Heart left ventricle (tissue), 16 donors: ENCODE measurements at places on chromosomes 7 and 10. TPM values are rescaled to one million over a fixed set of nuclear protein-coding genes. Genes with fewer than 3 reads are reported as not detected.

Gene DNAH11
- 0.29 TPM for total RNA-seq

DNA sequence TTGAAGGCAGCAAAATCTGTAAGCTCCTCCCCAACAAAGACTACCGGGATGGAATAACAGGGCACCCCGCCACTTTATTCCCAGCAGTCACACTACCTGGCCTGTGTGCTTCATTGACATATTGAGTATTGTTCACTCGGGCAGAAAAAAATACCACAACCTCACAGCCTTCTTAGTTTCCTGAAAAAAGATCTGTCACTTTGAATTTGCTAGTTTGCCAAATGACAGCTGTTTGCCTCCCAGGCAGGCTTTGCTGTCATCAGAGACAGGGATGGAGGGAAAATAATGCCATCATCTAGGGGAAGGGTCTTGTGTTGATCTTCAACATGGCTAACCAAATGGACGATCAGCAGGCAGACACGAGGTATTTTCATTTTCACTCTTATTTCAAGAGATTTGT, 26.9 kb downstream of the BMPER start:
- H3K36me3 ChIP-seq = no peaks in the 10 kb centered on the region
- H3K27me3 ChIP-seq = no peaks in the 10 kb centered on the region
- peaks cover 5% of the 10 kb centered on the region for H3K4me1 ChIP-seq
- no peak overlapping the region for H3K27ac ChIP-seq

Gene PUS7
- total RNA-seq = 5.5 TPM

Gene ENTPD1
- total RNA-seq = 6.7 TPM

DNA sequence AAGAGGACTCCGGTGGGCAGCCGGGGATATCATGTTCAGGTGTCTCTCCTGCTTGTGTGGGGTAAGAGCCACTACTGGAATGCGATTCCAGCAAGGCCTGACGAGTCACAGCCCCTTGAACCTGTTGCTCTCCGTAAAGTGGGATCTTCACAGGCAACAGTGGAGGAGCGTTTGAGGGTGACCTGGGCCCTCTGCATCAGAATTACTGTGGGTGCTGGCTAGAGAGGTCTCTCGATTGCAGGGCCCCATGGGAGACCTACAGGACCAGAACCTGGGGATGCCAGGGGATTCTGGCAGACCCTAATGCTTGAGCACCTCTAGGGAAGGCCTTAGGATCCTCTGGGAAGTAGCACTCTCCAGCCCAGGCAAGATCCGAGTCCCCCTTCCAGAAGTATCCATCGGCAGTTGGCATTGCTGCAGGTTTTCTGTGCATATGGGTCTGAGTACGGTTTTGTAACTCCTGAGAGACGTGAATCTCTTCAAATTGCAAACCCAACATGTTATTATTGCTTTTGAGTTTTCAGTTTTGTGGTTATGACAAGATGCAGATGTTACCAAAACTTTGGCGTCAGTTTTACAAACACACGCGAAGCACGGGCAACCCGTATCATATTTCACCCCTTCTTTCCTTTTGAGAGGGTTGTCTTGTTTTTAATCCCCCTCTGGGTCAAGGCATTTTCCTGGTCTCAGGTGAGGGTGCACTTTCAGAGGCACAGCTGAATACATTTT, 4.6 kb downstream of the MGMT start:
- H3K27me3 ChIP-seq = no peaks in the 10 kb centered on the region
- no peaks in the 10 kb centered on the region for H3K36me3 ChIP-seq
- H3K27ac ChIP-seq = no peak overlapping the region
- DNase-seq = no peak
- no peaks in the 10 kb centered on the region for H3K4me1 ChIP-seq
- H3K4me3 ChIP-seq = no peak overlapping the region

- no peak overlapping the region for H3K4me3 ChIP-seq
- no peaks in the 10 kb centered on the region for H3K27me3 ChIP-seq
- H3K4me1 ChIP-seq = no peaks in the 10 kb centered on the region
- no peak for DNase-seq
Observed at GRCh38 chr7:150735596-150736358, 1.4 kb upstream of the GIMAP5 start.

Gene TSPAN33
- 21.5 TPM for total RNA-seq

DNA sequence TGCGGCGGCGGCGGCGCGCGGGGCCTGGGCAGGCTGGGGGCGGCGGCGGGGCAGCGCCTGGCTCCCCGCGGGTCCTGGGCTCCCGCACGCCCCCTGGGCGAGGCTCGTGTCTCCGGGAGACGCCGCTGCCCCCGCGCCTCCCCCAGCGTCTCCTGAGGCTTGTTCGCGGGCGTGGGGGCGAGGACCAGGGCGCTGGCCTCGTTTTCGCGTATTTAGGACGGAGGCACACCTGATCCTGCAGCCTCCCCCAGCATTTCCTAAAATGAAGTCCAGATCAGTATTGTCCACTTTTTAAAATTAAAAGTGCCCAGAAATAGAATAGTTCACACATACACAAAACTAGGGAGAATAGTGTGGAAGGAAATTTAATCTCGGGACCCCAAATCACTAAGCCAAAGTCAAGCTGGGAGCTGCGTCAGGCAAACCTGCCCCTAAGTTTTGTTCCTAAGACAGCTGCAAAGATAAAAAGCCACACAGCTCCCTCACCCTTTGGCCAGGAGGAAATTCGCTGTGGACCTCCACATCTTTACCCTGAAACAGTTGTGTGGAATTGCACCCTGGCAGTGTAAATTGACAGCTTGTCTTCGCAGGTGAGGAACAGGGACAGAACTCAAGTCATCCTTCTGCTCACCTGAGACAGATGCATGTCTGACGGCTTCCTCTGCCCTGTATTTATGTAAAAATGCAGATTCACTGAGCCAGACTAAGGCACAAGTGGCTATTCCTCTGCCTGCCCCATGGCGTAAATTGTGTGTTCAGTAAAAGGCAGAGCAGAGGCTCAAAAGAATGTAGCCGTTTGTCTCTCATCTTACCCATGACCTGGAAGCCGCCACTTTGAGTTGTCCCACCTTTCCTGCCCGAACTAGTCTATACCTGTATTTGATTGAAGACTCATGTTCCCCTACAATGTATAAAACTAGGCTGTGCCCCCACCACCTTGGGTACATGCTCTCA, 740 bp downstream of the GALNT11 start:
- H3K4me3 ChIP-seq = peak overlapping the region; percentile 68
- DNase-seq = no peak
- peaks cover 17% of the 10 kb centered on the region for H3K4me1 ChIP-seq
- H3K36me3 ChIP-seq = no peaks in the 10 kb centered on the region
- H3K27ac ChIP-seq = peak overlapping the region; percentile 86
- H3K27me3 ChIP-seq = no peaks in the 10 kb centered on the region

Gene ZSCAN25
- 7.2 TPM for total RNA-seq

DNA sequence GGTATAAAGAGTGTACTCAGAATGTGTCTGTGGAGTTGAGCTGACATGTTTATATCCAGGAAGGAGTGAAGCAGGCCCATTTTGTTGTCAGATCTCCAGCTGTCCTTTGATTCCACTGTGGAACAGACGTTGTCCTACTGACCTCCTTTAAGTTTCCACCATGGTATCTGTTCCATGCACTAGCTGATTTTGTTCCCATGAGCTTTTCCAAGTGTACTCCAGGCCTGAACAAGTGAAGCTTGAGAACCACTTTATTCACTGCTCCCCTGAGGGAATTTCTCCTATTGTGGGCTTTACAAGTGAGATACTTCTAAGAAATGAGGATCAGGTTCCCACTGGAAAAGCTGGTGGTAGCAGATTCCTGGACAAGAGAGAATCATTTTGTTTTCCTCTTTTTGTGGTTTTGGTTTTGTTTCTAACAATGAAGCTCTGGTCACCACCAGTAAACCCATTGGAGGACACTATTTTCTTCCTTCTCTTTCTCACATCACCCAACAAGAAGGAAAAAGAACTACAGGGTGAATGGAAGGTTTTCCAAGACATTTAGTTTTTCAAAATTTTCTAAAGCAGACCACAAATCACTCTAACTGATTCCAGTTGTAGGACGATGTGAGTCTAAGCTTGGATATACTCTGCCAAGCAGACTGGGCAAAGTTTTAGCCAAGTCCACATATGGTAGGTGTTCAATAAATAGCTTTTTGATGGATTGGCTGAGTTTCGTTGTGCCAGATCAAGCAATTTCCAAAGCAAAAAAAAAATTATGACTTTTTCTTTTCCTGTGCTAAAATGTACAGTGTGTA, 144.2 kb downstream of the JCAD start:
- no peaks in the 10 kb centered on the region for H3K36me3 ChIP-seq
- no peak overlapping the region for H3K27ac ChIP-seq
- no peak for DNase-seq
- H3K4me1 ChIP-seq = no peaks in the 10 kb centered on the region
- H3K27me3 ChIP-seq = no peaks in the 10 kb centered on the region

Gene TAS2R5
- 0.52 TPM for total RNA-seq

Gene SLC39A12
- total RNA-seq = 0.08 TPM

GRCh38 chr7:36171503-36171902, 18.4 kb downstream of the EEPD1 start:
- H3K4me3 ChIP-seq = no peak overlapping the region
- no peaks in the 10 kb centered on the region for H3K4me1 ChIP-seq
- no peak for DNase-seq
- H3K27ac ChIP-seq = no peak overlapping the region
- H3K27me3 ChIP-seq = no peaks in the 10 kb centered on the region

GRCh38 chr10:91603931-91604331, 28.9 kb downstream of the PPP1R3C start:
- peak overlapping the region; percentile 44 for H3K27ac ChIP-seq
- DNase-seq = no peak
- peaks cover 46% of the 10 kb centered on the region for H3K4me1 ChIP-seq
- H3K36me3 ChIP-seq = no peaks in the 10 kb centered on the region
- H3K4me3 ChIP-seq = no peak overlapping the region
- no peaks in the 10 kb centered on the region for H3K27me3 ChIP-seq

GRCh38 chr7:33325754-33326484, 196.6 kb downstream of the BBS9 start:
- no peaks in the 10 kb centered on the region for H3K4me1 ChIP-seq
- no peak for DNase-seq
- H3K27me3 ChIP-seq = no peaks in the 10 kb centered on the region
- no peak overlapping the region for H3K4me3 ChIP-seq
- H3K27ac ChIP-seq = no peak overlapping the region

DNA sequence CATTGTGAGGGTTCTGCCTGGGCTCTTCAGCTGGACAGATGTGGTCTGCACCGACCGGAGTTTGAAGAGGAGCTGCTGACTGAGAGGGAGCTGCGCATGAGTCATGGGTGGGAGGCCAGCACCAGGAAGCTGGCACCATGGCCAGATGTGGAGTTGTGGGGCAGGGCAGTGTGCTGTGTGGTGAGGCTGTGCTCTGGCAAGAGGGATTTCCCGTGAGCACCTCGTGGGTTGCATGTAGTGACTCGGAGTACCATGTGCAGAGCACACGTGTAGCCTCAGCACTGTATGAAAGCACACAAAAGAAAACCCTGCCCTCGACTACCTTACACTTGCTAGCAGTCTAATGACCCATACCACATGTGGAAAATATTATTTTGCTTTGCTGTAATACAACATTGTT, 103.4 kb downstream of the WNT2 start:
- H3K4me1 ChIP-seq = no peaks in the 10 kb centered on the region
- no peak overlapping the region for H3K27ac ChIP-seq
- H3K4me3 ChIP-seq = no peak overlapping the region
- peaks cover 63% of the 10 kb centered on the region for H3K36me3 ChIP-seq
- no peaks in the 10 kb centered on the region for H3K27me3 ChIP-seq

- no peaks in the 10 kb centered on the region for H3K27me3 ChIP-seq
- no peak overlapping the region for H3K27ac ChIP-seq
- no peaks in the 10 kb centered on the region for H3K36me3 ChIP-seq
Observed at GRCh38 chr10:33664070-33664469, 329.6 kb upstream of the NRP1 start.

Gene OR2A42
- total RNA-seq = not detected

GRCh38 chr7:136688601-136689000, 179.9 kb upstream of the CHRM2 start:
- H3K27me3 ChIP-seq = no peaks in the 10 kb centered on the region
- DNase-seq = no peak
- H3K4me1 ChIP-seq = no peaks in the 10 kb centered on the region
- no peak overlapping the region for H3K4me3 ChIP-seq
- H3K36me3 ChIP-seq = no peaks in the 10 kb centered on the region
- no peak overlapping the region for H3K27ac ChIP-seq

Gene ZNF12
- 11.4 TPM for total RNA-seq

Gene CPVL
- 160 TPM for total RNA-seq

GRCh38 chr10:113626809-113627355, 37.0 kb downstream of the NRAP start:
- DNase-seq = no peak
- no peaks in the 10 kb centered on the region for H3K4me1 ChIP-seq
- H3K36me3 ChIP-seq = peaks cover 5% of the 10 kb centered on the region
- H3K27ac ChIP-seq = peak overlapping the region; percentile 84

DNA sequence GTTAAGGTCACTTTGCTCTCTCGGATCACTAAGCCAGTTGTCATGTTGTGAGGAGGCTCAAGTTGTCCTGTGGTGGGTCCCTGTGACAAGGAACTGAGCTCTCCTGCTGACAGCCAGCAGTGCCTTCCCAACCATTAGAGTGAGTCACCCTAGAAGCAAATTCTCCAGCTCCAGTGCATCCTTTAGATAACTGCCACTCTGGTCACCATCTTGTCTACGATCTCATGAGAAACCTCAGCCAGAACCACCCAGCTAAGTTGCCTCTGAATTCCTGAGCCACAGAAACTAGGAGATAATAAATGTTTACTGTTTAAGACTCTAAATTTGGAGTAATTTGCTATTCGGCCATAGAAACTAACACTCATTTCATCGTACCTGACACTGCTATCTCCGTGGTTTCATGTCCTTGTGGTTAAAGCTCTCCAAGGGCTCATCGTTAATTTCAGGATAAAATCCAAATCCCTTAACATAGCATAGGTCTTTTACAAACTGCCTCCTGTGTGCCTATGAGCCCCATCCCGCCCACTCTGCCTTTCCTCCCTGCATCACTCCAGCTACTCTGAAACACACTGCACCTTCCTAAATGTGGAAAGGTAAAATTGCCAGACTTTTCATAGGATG, 56.5 kb upstream of the WIPF3 start:
- no peak overlapping the region for H3K27ac ChIP-seq
- H3K36me3 ChIP-seq = no peaks in the 10 kb centered on the region
- H3K4me1 ChIP-seq = peaks cover 7% of the 10 kb centered on the region
- no peaks in the 10 kb centered on the region for H3K27me3 ChIP-seq
- H3K4me3 ChIP-seq = no peak overlapping the region
- no peak for DNase-seq

Gene GNGT1
- total RNA-seq = not detected

- H3K4me3 ChIP-seq = no peak overlapping the region
- no peaks in the 10 kb centered on the region for H3K36me3 ChIP-seq
- no peaks in the 10 kb centered on the region for H3K27me3 ChIP-seq
- H3K4me1 ChIP-seq = no peaks in the 10 kb centered on the region
Observed at GRCh38 chr7:28114056-28114455, 66.5 kb downstream of the JAZF1 start.

Gene ATP6V0E2
- 137 TPM for total RNA-seq

Gene CDC14C
- not detected for total RNA-seq
